ENCODE measurements at places on chromosomes 12 and 14. TPM values are rescaled to one million over a fixed set of nuclear protein-coding genes. Genes with fewer than 3 reads are reported as not detected.

The INHBE gene
- total RNA-seq = not detected

GRCh38 chr12:44555454-44555853 is 320.7 kb downstream of the NELL2 start:
- DNase-seq = no peak

The NRIP2 gene
- total RNA-seq = 1.8 TPM

GRCh38 chr12:94180558-94181296 is 32.4 kb downstream of the PLXNC1 start:
- no peak for DNase-seq

- DNase-seq = no peak
Measured at GRCh38 chr14:90625445-90625844, 190.8 kb downstream of the TTC7B start.

DNA sequence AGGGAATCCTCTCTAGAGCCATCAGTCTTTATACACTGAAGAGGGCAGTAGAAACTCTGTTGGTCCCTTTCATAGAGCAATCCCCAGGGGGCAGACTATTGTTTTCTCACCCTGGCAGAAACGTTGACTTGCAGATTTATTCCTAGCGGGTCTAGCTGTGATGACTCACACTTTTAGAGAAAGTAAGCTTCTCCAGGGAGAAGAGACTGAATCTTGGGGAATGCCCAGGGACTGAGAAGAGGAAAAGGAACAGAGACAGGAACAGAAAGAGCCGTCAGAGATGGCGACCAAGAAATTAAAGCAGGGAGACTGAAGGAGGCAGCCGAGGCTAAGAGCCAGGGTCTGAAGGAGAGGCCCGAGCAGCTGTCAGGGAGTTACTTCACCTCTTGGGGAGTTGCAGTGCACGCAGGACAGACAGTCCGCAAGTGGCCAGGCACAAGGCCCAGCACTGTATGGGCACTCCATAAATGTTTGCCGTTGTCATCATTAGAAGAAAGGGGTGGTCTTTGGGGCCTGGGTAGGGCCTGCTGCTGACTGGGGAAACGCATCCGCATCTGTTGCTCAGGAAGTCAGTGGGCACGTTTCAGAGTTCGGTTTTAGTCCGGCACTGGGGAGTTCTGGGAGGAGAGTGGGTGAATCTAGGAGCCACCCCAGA is 13.0 kb downstream of the PLEKHG6 start:
- peak; percentile 58 for DNase-seq

DNA sequence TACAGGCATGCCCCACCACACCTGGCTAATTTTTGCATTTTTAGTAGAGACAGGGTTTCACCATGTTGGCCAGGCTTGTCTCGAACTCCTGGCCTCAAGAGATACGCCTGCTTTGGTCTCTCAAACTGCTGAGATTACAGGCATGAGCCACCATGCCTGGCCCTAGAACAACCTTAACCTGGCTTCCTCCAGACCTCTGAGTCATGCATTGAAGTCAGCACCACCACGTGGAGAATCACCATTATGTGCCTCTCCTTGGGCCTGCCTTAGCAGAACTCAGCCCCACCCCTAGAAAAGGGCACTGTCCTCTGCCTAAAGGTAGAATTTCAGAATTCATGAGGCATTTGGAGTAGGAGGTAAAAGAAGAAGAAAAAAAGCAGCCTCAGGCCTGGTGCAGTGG is 49.0 kb downstream of the LIMA1 start:
- DNase-seq = no peak

DNA sequence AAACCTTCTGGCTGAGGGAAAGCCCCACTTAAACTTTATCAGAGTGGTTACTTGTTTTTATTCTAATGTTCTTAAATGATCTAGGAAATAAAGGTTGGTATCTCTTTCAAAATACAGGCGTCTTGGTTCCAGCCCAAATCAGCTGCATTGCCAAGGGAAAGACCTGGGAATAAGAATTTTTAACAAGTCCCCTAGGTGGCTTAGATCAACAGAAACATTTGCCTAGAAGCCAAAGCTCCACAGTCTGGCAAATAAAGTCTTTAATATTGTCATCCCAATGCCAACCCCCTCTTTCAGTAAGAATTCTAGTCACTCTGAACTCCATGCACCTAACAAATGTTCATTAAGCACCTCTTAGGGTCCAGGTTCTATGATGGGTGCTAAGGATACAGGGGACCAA is 66.8 kb downstream of the ARL6IP4 start:
- DNase-seq = peak; percentile 1

The SIX6 gene
- not detected for total RNA-seq

DNA sequence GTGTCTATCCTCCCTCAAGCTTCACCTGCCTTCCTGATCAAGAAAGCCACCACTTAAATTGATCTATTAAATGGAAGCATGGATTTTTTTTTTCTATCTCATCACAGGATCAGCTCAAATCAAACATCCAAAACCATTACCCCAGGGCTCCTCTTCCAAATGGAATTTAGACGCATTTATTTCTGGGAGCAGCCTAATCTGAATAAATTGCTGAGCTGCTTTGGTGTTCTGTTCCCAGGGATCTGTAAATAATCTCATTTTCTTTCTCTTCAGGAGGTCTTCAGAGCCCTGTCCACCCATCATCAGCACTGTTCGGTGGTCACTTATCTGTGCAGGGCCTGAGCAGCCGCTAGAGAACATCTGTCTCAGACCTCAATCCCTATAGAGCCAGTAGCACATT is 695.4 kb upstream of the TMEM132C start:
- DNase-seq = no peak

The HELB gene
- total RNA-seq = 1.4 TPM

DNA sequence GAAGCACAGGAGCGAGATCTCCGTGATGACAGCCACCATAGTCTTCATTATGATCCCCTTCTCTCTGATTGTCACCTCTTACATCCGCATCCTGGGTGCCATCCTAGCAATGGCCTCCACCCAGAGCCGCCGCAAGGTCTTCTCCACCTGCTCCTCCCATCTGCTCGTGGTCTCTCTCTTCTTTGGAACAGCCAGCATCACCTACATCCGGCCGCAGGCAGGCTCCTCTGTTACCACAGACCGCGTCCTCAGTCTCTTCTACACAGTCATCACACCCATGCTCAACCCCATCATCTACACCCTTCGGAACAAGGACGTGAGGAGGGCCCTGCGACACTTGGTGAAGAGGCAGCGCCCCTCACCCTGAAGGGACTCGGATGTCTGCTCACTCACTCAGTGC is 775 bp downstream of the OR10P1 start:
- no peak for DNase-seq

DNA sequence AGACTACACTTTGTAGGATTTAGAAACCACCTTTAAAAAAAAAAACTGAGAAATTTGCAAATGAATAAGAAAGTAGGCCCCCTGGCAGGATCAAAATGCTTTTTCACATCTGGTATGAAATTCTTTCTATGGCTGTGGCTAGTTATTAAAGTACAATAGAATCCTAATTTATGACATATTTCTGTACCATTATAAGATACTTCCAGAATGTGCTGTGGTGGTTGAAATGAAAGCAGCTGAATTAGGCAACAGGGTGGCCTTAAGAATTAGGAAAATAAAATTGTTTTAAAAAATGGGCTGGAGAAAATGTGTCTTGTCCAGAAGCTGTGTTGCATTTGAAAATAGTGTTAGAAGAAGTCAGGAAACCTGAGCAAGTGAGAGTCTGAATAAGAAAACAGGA is 85.9 kb upstream of the PDE3A start:
- no peak for DNase-seq

The TSPAN11 gene
- total RNA-seq = 2.5 TPM

DNA sequence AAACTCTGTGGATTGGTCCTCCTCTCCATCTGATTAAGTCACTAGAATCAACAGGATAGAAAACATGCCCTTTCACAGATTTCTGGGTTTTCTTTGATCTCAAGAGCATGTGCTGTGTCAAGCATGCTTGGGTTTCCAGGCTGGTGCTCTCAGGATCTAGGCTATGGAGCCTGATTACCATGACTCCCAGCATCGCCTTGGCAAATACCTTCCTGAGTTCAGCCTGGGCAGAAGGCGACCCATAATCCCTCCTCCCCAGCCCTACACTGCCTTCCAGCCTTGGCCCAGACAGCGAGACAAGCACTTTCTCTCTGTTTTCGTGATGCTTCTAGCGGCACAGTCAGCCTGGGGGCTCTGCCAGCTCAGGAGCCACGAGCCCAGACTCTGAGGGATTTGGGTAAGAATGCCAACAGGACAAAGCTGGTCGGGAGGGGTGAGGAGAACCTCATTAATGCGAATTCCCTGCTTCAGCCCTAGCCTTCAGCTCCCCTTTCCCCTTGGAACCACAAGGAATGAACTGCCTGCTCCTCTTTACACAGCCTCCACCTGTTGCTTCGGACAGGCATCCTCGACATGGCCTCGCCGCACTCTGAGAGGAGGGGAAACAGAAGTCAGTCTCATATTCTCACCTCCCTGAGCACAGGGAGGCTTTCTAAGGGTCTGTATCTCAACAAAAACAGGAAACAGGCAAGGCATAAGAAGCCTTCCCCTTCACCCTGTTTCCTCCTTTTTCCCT is 227.1 kb downstream of the MSRB3 start:
- DNase-seq = no peak
